Kidney (tissue), 22 donors: ENCODE measurements at places on chromosomes 6 and 20. TPM values are rescaled to one million over a fixed set of nuclear protein-coding genes. Genes with fewer than 3 reads are reported as not detected.
A peak's percentile ranks its signal among the peaks of the same experiment; 100 is the strongest.

DNA sequence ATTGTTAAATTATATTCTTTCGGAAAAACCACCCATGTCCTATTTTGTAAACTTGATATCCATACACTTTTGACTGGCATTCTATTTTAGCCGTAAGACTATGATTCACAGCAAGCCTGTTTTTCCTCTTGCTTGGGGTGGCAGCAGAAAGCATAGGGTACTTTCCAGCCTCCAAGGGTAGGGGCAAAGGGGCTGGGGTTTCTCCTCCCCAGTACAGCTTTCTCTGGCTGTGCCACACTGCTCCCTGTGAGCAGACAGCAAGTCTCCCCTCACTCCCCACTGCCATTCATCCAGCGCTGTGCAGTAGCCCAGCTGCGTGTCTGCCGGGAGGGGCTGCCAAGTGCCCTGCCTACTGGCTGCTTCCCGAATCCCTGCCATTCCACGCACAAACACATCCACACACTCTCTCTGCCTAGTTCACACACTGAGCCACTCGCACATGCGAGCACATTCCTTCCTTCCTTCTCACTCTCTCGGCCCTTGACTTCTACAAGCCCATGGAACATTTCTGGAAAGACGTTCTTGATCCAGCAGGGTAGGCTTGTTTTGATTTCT, 2.1 kb upstream of the ESR1 start:
- DNase-seq, result no peak

DNA sequence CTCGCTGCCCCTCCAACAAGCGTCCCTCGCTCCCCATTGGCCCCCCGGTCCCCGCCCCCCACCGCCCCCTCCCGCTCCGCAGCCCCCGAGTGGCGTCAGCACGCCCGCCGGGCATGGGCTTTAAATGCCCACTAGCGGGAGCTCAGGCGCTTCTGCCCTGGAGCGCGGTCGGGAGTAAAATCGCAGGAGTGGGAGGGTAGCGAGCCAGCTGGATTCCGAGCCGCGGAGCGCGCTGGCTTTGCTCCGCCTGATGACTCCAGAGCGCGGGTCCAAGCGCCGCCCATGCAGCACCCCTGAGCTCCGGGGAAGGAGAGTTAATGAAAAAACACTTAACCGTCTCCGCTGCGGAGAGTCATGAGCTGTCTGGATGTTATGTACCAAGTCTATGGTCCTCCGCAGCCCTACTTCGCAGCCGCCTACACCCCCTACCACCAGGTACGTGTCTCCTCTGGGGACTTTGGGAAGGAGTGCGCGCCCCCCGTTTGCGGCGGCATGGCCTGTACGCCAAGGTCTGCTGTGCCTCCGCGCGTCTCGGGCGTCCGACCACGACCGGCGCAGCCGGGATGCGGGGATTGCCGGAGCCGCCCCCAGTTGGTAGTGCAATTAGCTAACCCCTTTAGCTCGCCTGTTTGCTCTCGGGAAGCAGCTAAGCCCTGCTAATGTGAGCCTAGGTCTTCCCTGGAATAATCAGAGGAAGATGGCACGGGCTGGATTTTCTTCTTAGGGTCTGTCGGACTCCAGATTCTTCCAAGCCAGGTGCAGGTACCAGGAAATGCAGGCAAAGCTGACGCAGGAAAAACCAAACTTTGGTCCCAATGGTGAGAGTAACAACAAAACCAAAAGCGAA, at the start of gene VGLL2:
Gene VGLL2 (plus strand): TSS at position 149 of the 847 bp plus-strand sequence. CDS start 206 bp downstream, at position 355.
- DNase-seq, result peak; percentile 69

The MED20 gene
- 22.0 TPM for total RNA-seq

GRCh38 chr20:53598140-53599043, 4.8 kb upstream of the ZNF217 start:
- DNase-seq, result no peak

The ISM1 gene
- 2.6 TPM for total RNA-seq

The GMPR gene
- 51.4 TPM for total RNA-seq

The PXDC1 gene
- 28.9 TPM for total RNA-seq

- DNase-seq, result no peak
Observed at GRCh38 chr6:157693867-157694266, 129.2 kb upstream of the SNX9 start.

The BPIFB2 gene
- not detected for total RNA-seq

DNA sequence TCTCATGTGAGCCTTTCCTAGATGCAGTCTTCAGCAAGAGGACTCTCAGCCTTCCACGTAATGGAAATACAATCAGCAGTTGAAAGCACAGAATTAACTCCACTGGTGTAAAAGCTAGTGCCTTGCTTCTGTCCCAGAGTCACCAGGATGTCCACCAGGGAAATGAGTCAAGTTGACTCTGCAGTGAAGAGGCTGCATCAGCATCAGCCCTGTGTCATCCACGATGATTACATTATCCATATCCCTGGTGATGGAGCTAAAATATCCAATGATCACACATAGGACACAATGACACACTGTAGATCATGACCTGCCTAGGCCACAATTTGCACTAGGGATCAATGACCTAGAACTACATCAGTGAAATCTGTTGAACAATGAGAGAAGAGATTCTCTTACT, 262.4 kb downstream of the ERMARD start:
- DNase-seq, result no peak

DNA sequence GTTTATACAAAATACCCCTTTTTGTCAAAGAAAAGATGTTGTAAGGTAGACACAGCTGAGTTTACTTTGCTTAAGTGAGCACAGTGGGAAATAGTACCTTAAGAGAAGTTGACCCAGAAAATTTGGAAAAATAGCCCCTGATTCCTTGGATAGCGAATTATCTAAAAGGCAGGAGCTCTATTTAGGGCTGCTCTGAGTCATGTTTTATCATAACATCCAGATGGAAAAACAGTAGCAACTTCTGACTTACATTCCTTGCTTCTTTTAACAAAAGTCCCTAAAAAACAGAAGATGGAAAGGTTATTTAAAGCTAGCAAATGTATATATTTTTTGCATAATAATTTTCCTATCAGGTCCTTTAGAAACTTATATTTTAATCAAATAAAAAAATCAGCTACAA, 59.0 kb downstream of the THEMIS start:
- DNase-seq, result no peak

The PRDM13 gene
- not detected for total RNA-seq

The ALDH5A1 gene
- total RNA-seq, result 10.4 TPM

DNA sequence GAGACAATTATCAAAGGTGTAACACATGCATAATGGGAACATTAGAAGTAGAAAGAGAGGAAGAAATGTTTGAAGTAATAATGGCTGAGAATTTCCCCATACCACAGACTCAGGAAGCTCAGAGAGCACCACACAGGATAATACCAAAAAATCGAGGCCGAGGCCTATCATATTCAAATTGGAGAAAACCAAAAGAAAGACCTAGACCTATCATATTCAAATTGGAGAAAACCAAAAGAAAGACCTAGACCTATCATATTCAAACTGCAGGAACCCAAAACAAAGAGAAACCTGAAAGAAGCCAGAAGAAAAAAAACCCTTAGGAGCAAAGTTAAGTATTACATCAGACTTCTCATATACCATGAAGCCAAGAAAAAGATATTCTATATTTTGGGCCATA, 18.0 kb downstream of the NINL start:
- no peak for DNase-seq

GRCh38 chr6:73418081-73418741, 23.6 kb downstream of the DDX43 start:
- DNase-seq, result no peak

The DEFB132 gene
- not detected for total RNA-seq

- no peak for DNase-seq
Observed at GRCh38 chr6:147211349-147211748, 7.1 kb downstream of the STXBP5 start.

DNA sequence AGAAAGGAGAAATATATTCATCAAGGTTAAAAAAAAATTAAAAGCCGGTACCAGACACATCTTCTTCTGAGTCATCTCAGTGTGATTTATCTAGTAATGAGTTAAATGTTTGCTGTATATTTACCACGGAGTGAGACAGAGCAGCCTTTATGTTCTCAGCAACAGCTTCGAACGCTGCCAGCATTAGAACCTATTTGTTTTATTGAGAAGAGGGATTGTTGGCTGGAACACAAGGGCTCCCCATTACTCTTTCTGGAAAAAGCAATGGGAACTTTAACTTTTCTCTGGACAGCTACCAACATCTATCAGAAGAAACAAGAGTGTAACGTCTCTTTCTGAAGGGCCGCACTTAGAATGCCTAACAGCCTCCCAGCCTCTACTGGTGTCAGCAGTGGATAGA, 105.3 kb upstream of the TAB2 start:
- no peak for DNase-seq

The SLC17A2 gene
- total RNA-seq, result 0.76 TPM

The DDRGK1 gene
- 81.8 TPM for total RNA-seq

- DNase-seq, result peak; percentile 44
Observed at GRCh38 chr20:23200914-23201313, 114.8 kb upstream of the CD93 start.

DNA sequence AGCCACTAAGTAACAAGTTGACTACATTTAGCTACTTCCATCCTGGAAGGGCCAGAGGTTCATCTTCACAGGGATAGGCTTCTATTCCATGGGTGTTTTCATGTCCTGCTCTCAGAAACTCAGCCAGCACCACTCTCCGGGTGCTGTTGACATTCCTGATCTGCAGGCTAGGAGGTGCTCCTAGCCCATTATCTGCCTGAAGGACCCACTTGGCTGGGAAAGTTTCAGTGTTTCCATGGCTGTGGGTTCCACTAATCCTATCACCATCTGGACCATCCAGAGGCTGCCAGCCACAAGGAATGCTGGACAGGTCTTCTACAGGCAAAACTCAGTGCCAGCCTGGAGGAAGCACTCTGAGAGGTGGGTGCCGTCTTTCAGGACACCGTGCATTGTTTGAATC, 45.2 kb downstream of the HLA-G start:
- DNase-seq, result no peak

The TMEM244 gene
- total RNA-seq, result not detected

GRCh38 chr6:13718123-13718458, 6.5 kb upstream of the RANBP9 start:
- no peak for DNase-seq

The BACH2 gene
- 6.9 TPM for total RNA-seq

DNA sequence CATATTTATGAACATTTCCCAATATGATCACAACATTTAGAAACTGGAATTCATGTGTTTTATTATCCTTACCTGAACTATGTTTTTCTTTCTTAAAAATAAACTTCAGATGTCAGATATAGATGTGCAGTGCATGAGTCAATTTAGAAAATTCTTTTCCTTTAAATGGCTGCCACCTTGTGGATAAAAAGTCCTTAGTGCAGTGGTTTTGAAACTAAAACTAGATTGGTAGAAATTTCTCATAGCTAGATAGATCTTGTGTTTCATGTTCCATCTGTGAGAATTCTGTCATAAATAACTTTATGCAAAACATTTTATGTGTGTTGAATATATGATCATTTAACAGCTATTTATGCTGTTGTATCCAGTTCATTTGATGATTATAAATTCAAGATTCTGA, 134.9 kb downstream of the KLHL32 start:
- no peak for DNase-seq

The KHDRBS2 gene
- total RNA-seq, result 0.76 TPM

DNA sequence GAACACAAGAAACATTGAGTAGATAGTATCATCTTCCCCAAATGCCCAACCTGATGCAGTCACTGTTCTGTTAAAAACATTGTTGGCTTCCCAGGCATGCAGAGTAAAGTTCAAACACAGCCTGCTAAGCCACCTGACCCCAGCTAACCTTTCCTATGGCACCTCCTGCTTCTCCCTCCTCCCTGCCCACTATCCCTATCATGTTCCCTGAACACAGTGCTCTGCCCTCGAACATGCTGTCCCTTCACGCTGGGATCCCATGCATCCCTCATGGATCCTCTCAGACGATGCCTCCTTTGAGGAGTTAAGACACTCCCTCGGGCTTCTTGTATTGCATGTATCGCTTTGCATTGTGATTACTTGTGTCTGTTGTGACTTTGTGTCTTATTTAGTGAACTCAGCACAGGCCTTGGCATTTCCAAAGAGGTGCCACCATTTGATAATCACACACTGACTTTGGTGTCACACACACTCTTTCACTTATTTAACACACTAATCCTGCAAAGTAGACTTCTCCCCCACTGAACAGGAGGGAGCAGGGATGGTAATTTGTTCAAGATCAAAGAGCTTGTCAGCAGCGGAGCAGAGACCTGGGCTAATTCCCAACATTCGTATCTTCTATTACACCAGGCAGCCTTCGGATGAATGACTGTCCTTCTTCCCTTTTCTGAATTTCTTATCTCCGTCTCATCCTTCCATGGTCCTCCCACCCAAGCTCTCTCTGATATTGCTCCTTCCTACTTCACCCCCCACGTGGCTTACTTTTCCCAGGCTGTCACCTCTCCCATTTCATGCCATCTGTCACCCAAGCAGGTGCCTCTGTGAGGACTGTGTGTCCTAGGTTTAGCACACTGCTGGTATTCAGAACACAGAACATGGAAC, 28.3 kb upstream of the SMIM29 start:
- no peak for DNase-seq
